Left forelimb (tissue), 1 donor: ENCODE measurements at places on chromosomes 12 and 14.

DNA sequence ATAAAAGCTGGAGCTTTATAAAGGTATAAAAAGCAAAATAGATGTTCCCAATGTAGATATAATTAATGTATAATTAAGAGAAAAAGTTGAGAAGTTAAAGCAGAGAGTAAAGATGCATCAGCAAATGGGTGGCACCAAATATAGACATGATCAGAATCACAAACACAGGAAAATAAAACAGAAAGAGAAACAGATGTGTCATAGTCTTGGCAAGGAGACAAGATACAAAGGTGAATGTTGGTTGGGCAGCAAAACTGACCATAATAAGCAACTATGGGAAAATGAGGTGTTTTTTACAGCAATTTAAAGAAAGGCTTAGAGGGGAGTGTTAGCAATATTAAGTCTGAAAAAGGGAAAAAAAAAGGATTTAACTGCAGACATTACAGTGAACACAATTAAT, 135.4 kb upstream of the CLEC14A start:
- DNase-seq = no peak

DNA sequence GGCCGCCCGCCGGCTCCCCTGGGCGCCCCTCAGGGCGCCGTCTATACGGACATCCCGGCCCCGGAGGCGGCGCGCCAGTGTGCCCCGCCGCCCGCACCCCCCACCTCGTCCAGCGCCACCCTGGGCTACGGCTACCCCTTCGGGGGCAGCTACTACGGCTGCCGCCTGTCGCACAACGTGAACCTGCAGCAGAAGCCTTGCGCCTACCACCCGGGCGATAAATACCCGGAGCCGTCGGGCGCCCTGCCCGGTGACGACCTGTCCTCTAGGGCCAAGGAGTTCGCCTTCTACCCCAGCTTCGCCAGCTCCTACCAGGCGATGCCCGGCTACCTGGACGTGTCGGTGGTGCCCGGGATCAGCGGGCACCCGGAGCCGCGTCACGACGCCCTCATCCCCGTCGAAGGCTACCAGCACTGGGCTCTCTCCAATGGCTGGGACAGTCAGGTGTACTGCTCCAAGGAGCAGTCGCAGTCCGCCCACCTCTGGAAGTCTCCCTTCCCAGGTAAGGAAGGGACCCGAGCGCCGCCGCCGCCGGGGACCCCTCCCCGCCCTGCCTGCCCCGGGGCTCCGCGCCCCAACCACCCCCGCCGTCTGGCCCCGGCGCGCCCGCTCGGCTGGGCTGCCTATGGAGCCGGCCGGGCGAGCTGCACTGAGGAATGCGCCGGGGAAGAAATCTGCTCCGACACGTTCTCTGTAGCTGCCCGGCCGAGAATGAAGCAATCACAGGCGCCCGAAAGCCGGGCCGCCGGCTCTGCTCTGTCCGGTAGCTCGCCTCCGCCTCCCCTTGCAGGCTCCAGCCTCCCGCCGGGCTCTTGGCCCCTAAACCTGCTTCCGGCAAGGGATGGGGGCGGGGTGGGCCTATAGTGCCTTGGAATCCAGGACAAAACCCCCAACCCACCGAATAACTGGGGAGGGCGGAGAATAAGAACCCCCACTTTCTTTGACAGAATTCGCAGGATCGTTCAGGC, 794 bp downstream of the HOXC13 start:
- DNase-seq = peak; percentile 64

DNA sequence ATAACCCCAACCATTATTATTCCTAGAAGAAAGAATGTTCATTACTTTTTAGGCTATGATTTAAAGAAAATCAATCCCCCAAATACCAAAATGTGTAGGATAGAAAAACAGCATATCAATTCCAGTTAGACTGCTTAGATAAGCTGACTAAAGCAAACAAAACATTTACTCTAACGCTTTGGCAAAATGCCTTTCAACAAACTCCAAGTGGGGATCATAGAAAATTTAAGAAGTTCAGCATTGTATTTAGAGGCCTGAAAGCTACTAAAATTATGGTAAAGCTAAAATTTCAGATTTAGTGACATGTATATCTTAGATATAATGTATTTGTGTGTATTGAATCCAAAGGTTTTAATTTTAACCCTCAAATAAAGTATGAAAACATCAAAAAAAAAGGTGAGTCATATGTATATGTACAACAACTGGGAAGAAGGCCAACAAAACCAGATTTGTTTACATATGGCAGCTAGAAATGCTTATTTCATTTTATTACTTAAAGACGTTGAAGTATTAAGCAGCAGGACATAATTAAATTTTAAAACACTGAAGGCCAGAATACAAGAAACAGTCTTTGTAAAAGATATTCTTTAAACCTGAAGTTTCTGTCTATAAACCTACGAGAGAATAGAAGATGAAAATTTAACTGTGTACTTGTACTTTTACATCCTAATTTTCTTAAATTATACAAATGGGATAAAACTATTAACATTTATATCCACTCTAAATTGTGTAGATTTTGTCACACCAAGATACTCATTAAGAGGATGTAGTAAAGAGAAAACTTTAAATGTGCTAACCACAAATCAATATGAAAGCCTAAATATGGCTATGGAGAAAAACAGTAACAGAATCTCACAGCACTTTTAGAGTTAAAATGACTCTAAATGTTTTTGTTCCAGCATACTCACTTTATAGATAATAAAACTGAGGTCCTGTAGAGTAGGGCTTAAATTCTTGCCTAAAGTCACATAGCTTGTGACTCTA, 71.4 kb downstream of the SLC41A2 start:
- no peak for DNase-seq

- DNase-seq = no peak
Measured at GRCh38 chr14:65213316-65213715, 111.0 kb upstream of the MAX start.

DNA sequence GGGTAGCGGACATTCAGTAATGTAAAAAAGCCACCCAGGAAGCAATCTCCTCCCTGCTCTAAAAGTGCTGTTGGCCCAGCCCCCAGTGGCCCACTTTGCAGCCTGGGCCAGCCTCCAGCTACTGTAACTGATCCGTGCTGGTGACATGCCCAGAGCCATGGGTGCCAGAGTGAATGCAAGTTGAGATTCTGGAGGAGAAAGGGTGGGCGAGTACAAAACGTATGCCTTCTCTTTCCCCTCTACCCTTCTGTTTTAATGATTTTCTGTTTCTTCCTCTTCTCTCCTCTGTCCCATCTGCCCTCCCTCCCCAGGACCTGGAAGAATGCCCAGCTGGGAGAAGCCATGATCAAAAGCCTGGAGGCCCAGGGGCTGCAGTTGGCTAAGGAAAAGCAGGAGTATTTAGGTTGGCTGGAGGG, 16.9 kb downstream of the PLEKHD1 start:
- no peak for DNase-seq

- no peak for DNase-seq
Measured at GRCh38 chr12:18753481-18754123, 15.7 kb downstream of the CAPZA3 start.

GRCh38 chr14:75417674-75418073, 10.1 kb upstream of the JDP2 start:
- no peak for DNase-seq

DNA sequence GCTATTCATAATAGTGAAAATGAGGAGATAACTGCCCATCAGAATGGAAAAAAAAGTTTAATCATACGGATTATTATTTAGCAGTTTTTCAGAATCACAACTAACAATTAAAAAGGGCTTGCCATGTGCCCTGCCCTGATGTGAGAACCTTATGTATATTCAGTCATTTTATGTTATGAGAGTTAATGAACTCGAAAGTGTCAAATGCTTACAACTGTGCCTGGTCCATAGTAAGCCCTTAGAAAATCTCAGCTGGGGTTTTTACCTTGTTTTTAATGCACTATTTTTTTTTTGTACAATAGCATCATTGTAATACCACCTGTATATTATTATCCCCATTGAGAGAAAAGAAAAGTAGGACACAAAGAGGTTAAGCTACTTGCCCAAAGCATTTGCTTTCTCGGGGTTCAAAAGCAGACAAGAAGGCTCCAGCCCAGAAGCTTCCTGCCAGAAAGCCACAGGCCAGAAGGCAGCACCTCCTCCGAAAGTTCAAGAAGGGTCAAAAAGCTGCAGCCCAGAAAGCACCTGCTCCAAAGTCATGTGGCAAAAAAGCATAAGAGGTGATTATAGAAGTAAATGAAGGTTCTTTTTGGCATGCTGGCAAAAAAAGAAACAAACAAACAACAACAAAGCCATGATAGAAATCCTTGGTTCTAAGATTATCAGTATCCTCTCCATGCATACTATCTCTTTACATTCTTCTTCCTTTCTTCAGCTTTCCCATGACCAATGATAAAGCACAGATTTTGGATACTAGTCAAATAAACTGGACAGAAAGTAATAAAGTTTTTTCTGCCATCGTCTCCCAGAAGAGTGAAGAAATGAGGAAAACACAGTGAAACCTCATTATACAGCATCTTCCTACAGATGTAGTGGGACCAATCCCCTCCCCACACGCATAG, 59.1 kb upstream of the NAP1L1 start:
- DNase-seq = no peak

DNA sequence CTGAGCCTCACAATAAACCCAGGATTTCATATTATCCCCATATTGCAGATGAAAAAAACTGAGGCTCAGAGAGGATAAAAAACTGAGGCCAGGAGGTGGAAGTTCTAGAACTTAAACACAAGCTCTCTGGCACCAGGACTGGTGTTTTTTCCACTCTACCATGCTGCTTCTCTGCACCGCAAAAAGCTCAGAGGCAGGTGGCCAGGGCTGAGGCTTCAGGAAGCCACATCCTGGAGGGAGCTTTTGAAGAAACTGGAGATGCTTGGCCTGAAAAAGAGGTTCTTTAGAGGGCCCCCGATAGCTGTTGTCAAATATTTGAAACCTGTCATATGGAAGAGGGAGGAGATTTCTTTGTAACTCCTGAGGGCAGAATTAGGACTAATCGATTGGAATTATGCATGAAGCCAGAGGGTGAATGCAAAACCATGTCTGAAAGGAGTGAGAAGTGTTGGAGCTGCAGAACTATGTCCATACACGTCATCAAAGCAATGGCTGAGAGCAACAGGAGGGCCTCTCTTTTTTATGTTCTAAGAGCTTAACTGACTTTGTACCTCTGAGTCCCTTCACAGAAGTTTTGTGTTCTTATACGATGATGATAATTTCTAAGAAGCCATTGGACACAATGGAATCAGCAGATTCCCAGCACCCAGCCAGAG, 448.6 kb downstream of the FUT8 start:
- no peak for DNase-seq

DNA sequence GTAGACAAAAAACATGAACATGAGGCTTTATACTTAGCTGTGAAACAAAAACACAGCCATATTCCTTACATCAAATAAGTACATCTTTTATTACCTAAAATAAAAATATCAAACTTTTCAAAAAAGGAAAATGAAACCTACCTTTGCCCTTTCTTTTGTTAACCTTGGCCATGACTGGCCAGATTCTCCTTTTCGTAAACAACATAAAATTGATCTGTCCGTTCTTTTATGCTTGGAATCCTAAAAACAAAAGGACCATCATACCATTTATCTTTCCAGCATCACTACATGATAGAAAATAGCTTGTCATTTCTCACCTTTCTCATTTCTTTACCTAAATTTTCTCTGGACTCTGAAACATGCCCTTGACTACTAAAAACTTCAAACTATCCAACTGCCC, 16.5 kb downstream of the PTGES3 start:
- DNase-seq = no peak

DNA sequence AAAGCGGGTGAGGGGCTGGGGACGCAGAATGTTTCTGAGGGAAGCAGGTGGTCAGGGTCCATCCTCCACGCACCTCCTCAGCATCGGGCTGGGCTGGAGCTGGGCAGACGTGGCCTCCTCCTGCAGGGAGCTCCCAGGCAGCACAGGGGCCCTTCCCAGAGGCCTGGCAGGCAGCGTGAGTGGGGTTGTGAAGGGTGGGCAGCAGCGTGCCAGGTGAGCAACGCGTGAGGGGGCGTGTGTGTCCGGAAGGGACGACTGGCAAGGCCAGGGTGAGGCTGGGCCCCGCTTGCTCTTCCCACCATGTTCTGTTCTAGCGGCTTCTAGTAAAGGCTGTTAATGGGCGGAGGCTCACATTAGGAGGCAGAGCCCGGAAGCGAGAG, 17.1 kb downstream of the ANKRD9 start:
- DNase-seq = no peak

DNA sequence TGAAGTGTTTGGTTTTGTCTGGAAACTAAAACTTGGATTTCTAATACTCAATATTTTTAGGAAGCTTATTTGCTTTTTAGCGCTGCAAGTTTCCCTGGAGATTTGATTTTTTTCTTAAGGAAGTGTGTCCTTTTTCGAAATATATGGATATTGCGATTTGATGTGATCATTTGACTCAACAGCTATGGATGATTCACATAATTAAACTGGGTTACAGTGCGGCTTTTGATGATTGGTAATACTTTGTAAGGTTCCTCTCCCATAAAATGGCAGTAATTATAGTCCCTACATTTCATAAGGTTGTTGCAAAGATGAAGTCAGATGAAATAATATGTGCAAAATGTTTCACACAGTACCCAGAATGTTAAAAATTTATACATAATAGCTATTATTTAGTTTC, 13.1 kb downstream of the LDHB start:
- no peak for DNase-seq

DNA sequence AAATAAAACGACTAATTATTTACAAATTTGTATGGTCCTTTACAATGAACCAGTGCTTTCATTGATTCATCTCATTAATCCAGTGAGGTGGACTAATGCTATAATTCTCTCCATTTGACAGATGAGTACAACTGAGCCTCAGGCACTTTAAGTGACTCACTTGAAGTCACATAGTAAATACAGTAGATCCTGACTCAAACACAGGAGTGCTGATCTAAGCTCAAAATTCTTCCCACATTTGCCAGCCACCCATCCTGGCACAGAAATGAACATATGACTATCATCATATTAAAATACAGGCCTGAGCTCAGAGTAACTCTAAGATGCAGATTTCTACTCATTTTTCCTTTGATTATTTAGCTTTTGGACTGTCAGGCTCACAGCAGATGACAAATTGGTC, 30.6 kb downstream of the SLC16A7 start:
- no peak for DNase-seq

GRCh38 chr12:96710127-96710745, 196.8 kb upstream of the NEDD1 start:
- no peak for DNase-seq
